ENCODE measurements at places on chromosomes 12 and 14.

GRCh38 chr12:24937553-24938244, 11.2 kb downstream of the BCAT1 start:
- DNase-seq, result no peak

DNA sequence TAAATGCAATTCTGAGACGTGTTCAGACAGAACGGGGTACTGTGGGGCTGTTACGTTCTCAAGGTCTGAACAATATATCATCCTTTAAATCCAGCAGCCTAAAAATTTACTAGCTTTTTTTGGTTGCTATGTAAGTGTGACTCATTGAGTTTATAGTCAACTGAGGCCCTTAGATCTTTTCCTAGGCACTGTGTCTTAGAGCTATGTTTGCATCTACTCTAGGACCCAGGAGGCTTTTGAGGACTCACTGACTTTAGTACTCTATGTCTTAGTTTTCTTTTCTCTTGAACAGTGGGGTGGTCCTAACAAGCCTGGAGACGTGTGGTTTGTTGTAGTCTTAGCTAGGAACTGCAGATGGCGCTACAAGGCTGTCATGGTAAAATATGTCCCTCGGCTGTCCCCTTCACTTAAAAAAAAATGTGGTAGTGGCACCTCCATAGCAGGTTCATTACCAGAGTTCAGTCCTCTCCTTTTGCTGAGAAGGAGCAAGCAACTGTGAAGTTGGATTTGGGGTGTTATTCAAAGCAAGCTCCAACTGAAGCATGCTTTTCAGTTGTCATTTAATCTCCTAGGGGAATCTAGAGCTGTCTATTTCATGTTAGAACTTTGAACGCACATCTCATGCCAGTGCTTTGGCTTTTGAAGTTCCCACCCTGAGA, 8.7 kb upstream of the SPATS2 start:
- DNase-seq, result peak; percentile 53

DNA sequence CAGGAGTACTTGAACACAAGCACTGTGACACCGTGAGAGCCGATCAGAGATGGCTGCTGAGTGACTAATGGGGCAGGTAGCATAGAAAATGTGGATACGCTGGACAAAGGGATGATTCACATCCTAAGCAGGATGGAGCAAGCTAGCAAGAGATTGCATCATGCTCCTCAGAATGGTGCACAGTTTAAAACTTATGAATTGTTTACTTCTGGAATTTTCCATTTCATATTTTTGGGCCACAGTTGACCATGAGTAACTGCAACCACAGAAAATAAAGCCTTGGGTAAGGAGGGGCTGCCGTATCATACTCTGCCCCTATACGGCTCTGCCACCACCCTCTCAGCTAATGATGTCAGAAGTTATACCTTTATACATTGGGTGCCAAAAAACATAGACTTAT, 23.3 kb upstream of the MARK3 start:
- no peak for DNase-seq

- no peak for DNase-seq
These were observed 948.9 kb upstream of the FLRT2 start for GRCh38 chr14:84581041-84581440.

- DNase-seq, result no peak
These were observed 223.2 kb downstream of the ADGRD1 start for GRCh38 chr12:131176926-131177325.

DNA sequence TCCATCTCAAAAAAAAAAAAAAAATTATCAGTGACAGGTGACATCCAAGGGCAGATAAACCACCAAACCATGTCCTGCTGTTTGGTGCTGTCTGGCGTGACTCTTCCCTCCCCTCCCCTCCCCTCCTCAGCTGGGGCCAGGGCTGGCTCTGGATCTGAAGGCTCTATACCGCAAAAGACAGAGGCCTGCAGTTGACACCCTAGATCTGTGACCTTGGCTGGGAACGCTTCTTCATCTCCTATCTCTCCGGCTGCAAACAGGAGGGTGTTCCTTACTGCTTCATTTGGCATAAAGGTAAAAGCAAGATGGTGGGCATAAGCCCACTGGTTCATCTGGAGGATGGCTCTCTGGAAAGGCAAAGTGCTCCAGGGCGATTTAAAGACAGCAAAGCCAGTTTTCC, 126.8 kb upstream of the PRMT8 start:
- DNase-seq, result no peak

DNA sequence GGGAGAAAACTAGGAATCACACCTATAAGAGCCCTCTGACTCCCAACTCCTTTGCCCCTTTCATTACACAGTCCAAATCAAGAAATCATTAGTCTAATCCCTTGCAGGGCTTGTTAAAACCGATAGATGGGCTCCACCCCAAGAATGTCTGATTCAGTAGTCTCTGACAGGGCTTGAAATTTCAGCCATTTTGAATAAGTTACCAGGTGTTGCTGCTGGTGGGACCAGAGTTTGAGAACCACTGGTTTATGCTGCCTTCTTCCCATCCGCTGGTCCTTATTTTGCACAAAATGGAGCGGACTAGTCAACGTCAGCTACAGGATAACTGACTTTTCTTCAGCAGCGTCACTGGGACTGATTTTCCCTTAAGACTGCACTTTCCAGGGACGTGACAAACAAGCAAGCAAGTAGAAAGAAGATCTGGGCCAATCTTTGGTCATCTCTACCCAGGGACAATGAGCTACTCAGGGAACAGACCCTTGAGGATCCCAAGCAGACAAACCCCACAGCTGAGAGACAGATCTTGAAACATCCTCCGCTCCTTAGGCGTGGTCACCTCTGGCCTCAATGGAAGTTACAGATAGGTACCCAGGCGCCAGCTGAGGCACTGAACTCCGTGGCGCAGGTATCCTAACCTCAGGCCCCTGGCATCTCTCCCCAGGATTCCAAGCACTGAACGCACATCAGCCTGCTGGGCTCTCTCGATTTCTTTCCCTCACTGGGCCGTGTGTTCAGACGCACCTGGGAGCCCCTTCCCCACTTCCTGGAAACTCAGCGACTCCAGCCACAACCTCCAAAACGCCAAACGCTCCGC, 900 bp downstream of the KCTD10 start:
- peak; percentile 36 for DNase-seq

DNA sequence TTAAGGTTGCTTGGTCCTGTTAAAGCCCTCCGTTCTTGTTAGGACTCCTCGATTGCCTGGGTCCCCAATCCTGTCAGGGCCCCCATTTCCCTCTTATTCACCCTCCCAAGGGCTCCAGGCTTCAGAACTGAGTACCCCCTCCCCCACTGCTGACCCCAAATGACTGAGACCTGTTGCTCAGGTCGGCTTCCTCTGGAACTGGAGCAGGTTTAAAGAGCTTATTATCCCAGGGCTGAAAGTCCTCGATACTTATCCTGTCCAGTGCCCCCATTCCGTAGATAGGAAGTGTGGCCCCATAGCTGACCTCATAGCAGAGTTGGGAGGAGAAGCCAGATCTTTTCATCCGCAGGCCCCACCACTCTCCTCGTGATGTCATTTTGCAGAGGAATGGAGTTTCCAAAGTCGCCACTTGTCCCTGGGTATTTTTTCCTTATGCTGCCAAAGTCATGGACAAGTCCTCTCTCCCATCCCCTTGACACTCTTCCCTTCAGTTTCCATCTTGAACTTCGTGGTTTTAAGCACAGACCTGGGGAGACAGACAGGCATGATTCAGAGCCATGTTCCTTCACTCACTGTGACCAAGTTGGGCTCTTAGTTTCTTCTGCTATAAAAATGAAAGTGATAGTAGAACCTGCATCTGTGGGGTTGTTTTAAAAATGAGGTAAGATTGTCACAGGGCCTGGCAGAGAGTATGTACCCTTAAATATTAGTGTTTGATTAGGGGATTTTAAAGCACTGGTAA, 1.2 kb downstream of the USP30 start:
- DNase-seq, result no peak

GRCh38 chr12:30152705-30153104, 369.0 kb upstream of the TMTC1 start:
- DNase-seq, result no peak

DNA sequence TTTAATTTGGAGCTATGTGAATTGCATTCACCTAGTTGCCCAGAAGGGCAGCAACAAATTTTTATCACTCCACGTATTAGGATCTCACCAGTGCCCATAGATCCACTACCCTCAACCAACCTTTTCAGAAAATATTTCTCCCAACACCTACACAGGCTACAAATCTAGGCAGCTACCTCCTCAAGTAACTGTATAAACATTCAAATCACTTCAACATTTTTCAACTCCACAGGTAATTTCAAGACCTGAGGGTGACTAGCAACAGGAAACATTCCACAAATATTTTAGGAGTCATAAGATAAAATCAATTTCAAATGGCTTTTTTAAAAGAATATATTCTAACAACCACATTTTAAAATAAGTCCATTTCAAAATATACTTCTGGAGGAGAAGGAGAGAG, 12.9 kb downstream of the PHLDA1 start:
- no peak for DNase-seq

- DNase-seq, result peak; percentile 67
These were observed 50.8 kb downstream of the TTLL5 start for GRCh38 chr14:75711796-75712211.

DNA sequence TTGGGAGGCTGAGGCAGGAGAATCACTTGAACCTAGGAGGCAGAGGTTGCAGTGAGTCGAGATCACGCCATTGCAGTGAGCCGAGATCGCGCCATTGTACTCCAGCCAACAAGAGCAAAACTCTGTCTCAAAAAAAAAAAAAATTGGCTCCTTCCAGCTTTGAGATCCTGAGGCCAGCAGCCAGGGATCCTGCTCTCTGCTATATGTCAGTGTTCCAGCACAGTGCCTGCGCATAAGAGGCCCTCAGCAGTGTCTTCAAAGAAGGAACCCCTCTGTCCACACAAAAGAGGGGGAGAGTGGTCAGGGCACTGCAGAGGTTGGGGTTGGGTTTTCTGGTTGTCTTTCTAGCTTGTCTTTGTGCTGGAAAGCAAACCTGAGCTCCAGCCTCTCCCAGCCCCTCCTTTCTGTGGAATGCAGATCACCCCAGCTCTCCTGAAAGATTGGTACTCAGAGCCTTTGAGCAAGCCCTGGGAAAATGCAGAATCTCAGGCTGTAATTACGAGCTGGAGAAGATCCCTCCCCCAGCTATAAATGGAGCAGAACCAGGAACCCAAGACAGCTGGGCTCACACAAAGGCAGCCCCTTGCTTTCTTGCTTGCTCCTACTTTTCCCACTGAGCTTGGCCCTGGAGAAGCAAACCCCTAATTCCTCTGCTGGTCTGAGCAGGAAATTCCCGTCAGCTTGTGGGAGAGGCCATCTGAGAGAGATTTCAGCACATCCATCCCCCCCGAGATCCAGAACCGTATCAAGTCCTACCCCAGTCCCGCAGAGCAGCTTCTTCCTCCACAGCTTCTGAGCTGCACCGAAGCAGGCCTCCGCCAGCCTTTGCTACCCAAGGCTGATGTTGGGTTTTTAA, 205.7 kb downstream of the ZFP36L1 start:
- DNase-seq, result peak; percentile 73

DNA sequence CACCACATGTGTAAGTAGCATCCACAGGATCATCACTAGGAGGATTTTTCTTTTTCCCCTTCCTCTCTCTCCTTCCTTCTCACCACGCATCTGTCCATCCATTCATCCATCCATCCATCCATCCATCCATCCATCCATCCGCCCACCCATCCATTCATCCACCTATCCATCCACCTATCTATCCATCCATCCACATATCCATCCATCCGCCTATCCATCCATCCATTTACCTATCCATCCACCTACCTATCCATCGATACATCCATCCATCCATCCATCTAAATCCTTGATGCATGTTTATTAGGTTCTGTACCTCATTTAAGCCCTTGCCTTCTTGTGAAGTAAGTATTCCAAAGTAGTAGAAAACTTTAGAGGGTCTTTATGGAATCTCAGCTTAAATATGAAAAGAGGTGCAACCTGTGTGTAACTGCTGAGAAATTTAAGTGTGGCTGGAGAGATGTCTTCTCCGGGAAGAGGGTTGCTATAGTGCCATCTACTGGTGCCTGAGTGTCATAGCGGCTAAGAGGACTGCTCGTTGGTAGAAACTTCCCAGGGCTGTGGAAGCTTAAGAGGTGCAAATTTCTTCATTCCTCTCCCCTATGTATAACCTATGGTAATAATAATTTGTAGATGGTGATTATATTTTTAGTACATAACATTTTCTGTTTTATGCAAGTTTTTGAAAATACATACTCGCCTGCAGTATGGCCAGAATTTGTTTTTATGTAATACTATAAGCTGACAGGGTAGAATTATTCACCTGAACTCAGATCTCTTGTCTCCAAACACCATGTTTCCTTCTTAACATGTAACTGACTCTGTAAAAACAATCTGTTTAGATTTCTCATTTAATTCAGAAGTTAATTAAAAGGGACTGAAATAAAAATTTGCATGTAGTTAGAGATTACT, 46.0 kb downstream of the MYO1H start:
- peak; percentile 80 for DNase-seq

- DNase-seq, result no peak
These were observed 168.1 kb downstream of the ADGRD1 start for GRCh38 chr12:131121705-131122405.

DNA sequence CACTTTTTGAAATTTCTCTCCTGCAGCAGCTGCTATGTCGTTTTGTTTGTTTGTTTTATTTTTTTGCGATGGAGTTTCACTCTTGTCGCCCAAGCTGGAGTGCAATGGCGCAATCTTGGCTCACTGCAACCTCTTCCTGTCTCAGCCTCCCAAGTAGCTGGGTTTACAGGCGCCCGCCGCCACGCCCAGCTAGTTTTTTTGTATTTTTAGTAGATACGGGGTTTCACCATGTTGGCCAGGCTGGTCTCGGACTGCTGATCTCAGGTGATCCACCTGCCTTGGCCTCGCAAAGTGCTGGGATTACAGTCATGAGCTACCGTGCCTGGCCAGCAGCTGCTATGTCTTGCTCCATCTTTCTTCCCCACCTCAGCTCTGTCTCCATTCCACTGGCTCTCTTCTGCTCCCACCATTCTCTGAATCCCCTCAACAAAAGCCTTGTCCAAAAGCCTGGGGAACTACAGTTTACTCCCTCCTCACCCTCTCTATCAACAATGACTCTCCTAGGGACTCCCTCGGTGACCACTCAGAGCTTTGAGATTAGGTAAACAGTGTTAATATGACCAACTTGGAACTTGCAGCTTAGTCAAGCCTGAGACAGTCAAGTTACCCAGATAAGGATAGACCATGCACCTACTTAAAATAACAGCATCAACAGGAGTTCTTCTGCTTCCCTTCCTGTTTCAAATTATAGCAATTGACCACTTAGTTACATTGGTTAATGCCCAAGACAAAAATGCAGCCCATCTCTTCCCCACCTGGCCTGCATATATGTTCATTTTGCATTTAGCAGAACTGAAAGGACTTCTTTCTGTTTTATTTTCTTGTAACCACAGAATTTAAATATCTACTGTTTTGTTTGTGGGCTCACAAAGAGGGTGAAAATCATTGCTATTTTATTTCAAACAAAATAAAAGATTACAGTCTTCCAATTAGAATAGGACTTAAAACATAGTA, 189.0 kb upstream of the AMIGO2 start:
- DNase-seq, result no peak

All from stomach (tissue), 19 donors.